Activated CD4-positive, alpha-beta T cell treated with anti-CD3 and anti-CD28 coated beads for 24 hours (primary cell): ENCODE measurements at places on chromosomes 3 and 15.

DNA sequence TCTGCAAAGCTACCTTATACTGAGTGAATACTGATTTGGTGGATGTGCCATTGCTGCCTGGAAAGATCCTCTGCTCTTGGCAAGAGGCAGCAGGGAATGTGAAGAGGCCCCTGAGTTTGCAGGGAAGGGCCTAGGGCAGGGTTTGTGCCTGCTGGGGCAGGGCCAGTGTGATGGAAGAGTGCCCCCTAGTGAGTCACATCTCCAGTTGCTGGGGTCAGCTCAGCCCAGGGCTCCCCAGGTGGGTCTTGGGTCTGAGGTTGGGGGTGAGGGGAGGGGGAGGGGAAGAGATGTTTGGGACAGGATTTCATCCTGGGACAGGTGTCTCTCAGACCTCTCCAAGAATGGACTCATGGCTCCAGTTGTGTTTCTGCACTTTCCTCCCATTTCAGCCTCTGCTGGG is 4.1 kb upstream of the AMOTL2 start:
- DNase-seq, result no peak

DNA sequence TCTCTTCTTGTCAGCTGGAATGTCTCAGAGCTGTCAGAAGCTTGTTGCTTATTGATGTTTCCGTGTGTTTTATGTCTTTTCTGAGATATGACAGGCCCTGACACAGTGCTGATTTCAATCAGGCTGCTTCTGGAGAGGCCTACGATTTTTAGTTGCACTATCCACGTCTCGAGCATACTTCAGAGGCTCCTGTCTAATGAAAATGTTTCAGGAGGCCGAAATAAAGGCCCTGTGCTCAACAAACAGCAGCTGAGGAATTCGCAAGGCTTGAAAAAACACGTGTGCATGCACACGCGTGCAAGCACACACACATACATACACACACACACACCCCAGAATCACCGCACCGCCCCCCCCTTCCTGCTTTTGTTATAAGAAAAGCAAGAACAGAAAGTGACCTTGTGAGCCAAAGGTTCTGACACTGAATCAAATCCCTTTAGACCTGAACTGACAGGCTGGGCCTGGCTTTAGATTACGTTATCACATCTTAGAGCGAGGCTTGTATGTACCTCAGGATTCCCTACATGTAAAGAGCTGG is 296.6 kb downstream of the NR2F2 start:
- no peak for DNase-seq

DNA sequence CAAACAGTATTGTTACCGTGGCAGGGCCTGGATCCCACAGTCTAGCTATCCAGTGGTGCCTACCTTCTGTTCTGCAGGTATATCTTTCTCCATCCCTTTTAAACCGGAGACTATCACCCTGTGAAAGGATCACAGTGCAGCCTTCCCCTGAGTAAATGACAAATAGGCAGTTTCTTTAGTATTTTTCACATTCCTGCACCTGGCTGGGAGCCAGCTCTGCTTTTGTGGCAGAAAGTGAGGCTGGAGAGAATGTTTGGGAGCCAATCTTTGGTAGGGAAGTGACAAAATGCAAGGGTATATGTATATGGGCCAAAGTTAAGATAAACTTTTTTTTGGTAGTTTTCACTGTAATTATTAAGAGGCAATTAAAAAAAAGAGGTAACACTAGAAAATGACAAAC is 54.8 kb downstream of the ARHGEF26 start:
- no peak for DNase-seq

DNA sequence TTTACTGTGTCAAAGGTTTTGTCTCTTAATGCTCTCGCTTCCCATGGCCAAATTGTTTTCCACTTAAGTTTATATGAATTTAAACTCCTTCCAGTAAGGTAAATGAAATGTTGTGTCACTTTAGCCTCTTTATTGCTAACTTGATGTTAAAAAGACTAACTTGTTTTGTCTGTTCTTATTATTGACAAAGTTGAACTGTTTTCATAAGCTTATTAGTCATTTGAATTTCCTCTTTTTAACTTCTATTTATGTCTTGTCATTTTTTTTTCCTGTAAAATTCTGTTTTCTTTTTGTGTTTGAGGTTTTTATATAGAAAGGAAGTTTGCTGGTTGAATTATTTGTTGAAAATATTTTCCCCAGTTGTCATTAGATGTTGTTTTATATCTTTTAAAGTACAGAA is 25.8 kb downstream of the FAM98B start:
- DNase-seq, result no peak

DNA sequence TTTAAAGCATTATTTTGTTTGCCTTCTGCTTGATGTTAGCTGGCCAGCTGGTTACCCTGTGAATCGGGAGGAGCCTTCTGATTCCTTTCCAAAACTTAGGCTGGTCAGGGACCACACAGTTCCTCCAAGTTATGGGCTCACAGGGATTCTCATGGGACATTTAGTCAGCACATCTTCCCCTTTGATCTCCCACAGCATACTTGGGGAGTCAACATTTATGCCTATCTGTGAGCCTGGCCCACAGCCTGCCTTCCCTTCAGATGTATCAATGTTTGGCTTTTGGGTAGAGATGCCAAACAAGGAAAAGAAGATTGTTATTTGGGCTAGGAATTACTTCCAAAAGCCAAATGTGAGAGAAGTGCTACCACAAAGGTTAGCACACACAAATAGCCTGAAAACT is 32.6 kb upstream of the DCP1A start:
- DNase-seq, result no peak
